ENCODE measurements at places on chromosomes 12 and 14.

DNA sequence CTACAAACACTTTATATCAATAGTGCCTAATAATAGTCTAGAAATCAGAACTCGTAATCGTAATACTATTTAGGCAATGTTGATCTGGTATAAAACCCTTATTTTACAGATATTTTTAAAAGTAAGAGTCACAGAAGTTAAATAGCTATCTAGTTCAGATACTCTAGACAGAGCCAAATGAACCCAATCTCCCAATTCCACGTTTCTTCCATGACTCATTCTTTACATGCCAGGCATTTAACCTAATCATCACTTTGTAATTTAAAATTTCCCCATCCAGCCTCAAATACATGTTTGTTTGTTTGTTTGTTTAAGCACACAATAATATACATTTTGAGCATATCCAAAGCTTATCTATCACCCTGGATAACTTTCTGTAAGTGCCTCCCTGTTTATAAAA lies 36.4 kb upstream of the GARIN6 start:
- H3K36me3 ChIP-seq, result no peaks in the 10 kb centered on the region
- H3K27ac ChIP-seq, result no peak overlapping the region
- no peak overlapping the region for H3K4me3 ChIP-seq
- H3K27me3 ChIP-seq, result no peaks in the 10 kb centered on the region
- no peaks in the 10 kb centered on the region for H3K4me1 ChIP-seq

DNA sequence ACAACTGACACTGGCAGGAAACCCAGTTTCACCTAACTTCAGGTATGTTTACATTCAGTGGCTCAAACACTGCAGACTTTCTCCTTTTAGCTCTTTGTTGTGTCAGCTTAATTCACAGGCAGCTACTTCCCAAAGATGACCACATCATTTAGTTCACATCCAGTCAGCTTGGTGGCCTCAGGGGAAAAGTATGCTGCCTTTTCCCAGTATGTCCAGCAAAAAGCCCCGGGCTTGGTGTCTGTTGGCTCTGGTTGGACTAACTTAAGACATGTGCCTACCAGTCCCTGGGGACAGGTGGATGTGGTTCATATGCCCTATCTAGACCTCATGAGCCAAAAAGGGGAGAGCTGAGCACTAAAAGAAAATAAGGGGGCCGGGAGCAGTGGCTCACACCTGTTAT lies 56.4 kb downstream of the GOLGA5 start:
- H3K27ac ChIP-seq, result peak overlapping the region; percentile 48
- H3K36me3 ChIP-seq, result no peaks in the 10 kb centered on the region
- H3K27me3 ChIP-seq, result no peaks in the 10 kb centered on the region

GRCh38 chr14:61277232-61277631 lies 3.9 kb downstream of the TMEM30B start:
- no peak overlapping the region for H3K27ac ChIP-seq
- no peaks in the 10 kb centered on the region for H3K27me3 ChIP-seq
- no peak overlapping the region for H3K4me3 ChIP-seq
- H3K36me3 ChIP-seq, result no peaks in the 10 kb centered on the region
- DNase-seq, result no peak

DNA sequence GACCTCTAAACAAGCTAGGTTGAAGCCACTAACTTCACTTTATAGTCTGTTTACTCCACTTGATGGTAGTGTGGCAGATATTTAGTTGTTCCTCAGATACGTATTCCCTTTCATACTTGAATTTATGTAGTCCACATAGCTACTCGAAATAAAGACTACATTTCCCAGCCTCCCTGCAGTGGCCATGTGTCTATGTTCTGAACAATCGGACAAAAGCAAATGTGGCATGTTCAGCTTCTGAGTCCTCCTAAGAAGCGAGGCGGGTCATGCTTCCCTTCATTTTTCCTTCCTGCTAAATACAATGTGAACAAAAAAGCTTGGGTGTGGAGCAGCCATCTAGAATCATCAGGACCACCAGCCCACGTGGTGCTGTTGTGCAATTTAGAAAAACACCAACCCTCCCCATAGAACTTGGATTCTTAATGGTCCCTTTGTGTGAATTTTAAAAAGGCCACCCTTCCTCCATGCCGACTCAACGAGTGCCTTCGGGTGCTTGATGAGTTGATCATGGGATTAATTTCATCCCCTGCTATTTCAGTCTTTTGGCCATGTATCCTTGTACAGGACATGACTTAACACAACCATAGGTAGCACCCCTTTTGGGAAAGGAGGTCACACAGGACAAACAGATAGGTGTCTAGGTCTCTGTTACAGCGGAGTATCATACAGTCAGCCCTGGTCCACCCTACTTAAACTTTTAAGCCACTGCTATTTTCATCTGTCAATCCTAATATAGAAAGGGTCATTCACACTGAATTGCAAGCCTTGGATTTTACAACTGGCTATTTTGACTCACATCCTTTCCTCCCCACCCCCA lies 60.7 kb downstream of the ZFC3H1 start:
- no peak for DNase-seq
- no peak overlapping the region for H3K27ac ChIP-seq
- no peak overlapping the region for H3K4me3 ChIP-seq
- H3K27me3 ChIP-seq, result no peaks in the 10 kb centered on the region
- no peaks in the 10 kb centered on the region for H3K36me3 ChIP-seq
- no peaks in the 10 kb centered on the region for H3K4me1 ChIP-seq

GRCh38 chr12:28603239-28603638 lies 413.0 kb downstream of the CCDC91 start:
- no peak overlapping the region for H3K27ac ChIP-seq
- H3K4me3 ChIP-seq, result no peak overlapping the region
- no peaks in the 10 kb centered on the region for H3K36me3 ChIP-seq
- H3K4me1 ChIP-seq, result no peaks in the 10 kb centered on the region
- H3K27me3 ChIP-seq, result no peaks in the 10 kb centered on the region

- H3K36me3 ChIP-seq, result no peaks in the 10 kb centered on the region
- H3K4me1 ChIP-seq, result peaks cover 24% of the 10 kb centered on the region
- H3K27ac ChIP-seq, result peak overlapping the region; percentile 21
- no peak for DNase-seq
Observed at GRCh38 chr14:77183896-77184295, 2.3 kb downstream of the TMEM63C start.

GRCh38 chr12:113222730-113223531 lies 1.7 kb downstream of the TPCN1 start:
- no peaks in the 10 kb centered on the region for H3K36me3 ChIP-seq
- DNase-seq, result no peak
- no peaks in the 10 kb centered on the region for H3K4me1 ChIP-seq
- peak overlapping the region; percentile 59 for H3K27ac ChIP-seq

GRCh38 chr12:127381043-127381668 lies 885.8 kb upstream of the TMEM132C start:
- peak; percentile 44 for DNase-seq
- H3K4me1 ChIP-seq, result no peaks in the 10 kb centered on the region
- H3K27ac ChIP-seq, result no peak overlapping the region
- H3K36me3 ChIP-seq, result no peaks in the 10 kb centered on the region

GRCh38 chr12:505221-505620 lies 45.5 kb downstream of the B4GALNT3 start:
- no peaks in the 10 kb centered on the region for H3K4me1 ChIP-seq
- no peaks in the 10 kb centered on the region for H3K36me3 ChIP-seq
- H3K27me3 ChIP-seq, result no peaks in the 10 kb centered on the region
- DNase-seq, result no peak
- no peak overlapping the region for H3K4me3 ChIP-seq
- H3K27ac ChIP-seq, result no peak overlapping the region

DNA sequence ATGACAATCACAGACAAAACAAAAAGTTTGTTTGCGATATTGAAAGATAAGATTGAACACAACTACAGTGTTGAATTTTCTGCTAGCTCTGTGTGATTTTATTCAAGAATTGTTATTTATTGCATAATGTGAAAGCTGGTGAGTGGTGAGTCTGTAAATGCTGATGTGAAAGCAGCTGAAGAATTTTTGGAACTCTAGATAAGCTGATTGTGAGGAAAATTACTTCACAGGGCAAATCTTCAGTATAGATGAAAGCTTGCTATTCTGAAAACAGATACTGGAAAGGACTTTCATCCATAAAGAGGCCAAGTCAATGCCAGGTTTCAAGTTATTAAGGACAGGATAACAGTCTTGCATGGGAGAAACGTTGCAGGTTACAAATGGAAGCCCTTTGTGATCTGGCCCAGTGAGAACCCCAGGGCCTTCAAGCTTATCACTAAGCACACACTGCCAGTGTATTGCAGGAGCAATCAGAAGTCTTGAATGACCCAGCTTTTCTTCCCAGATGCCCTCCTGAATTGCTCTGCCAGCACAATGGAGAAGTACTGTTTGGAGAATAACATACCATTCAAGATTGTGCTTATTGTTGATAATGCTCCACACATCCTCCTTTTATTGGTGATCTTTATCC lies 153.7 kb downstream of the PCNX1 start:
- no peaks in the 10 kb centered on the region for H3K27me3 ChIP-seq
- DNase-seq, result no peak
- H3K4me1 ChIP-seq, result no peaks in the 10 kb centered on the region
- H3K36me3 ChIP-seq, result no peaks in the 10 kb centered on the region

- DNase-seq, result no peak
- H3K4me1 ChIP-seq, result no peaks in the 10 kb centered on the region
- no peaks in the 10 kb centered on the region for H3K27me3 ChIP-seq
- no peaks in the 10 kb centered on the region for H3K36me3 ChIP-seq
- H3K27ac ChIP-seq, result no peak overlapping the region
- H3K4me3 ChIP-seq, result no peak overlapping the region
Observed at GRCh38 chr12:130825771-130826150, 13.3 kb downstream of the STX2 start.

DNA sequence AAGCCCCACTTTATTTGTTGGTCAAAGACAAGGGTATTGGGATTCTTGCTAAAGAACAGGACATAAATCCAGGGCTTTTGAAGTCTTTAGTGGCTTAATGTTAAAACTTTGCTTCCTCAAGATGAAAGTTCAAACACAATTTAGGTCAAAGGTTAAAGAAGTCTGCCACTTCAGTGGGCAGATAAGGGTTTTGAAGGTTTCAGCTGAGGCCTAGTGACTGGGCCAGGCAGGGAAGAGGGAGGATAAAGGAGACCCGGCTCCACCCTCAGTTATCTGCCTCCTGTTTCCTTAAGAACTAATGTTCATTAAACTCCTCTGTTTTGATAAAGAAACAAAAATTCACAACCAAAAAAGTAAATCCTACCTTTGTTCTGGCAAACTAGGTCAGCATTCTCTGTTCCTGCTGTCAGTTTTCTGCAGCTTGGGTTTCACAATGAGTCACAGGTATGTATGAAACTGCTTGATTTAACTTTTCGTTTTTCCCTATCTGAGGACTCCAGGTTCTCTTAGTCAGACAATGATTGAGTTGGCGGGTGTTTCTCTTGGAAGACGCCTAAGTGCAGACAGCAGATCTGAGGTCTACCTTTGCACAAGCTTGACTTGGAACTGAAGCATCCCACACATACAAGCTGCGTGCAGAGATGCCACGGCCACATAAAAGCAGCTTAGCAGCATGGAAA lies 208.3 kb downstream of the EXOC5 start:
- no peaks in the 10 kb centered on the region for H3K27me3 ChIP-seq
- H3K36me3 ChIP-seq, result no peaks in the 10 kb centered on the region
- H3K4me3 ChIP-seq, result peak overlapping the region; percentile 12

DNA sequence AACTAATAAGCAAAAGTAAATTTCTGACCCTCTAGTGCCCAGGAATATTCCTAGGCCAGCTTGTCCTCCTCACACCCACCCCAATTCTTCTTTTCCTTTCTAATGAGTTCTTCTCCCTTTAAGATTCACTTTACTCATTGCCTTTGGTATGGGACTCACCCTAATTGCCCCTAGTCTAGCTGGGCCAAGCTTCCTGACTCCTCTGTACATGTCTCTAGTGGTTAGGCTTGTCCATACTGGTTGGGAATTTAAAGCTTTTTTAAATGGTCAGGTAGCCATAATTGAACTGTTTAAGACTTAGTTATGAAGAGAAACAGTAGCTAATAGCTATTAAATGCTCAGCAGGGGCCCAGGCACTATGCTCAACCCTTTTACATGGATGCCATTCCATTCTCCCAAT lies 248.2 kb downstream of the C12orf42 start:
- no peaks in the 10 kb centered on the region for H3K4me1 ChIP-seq
- H3K36me3 ChIP-seq, result no peaks in the 10 kb centered on the region
- DNase-seq, result no peak
- H3K27me3 ChIP-seq, result no peaks in the 10 kb centered on the region
- H3K4me3 ChIP-seq, result no peak overlapping the region
- H3K27ac ChIP-seq, result no peak overlapping the region

GRCh38 chr14:61109288-61109687 lies 128.2 kb downstream of the SLC38A6 start:
- no peak overlapping the region for H3K27ac ChIP-seq
- DNase-seq, result no peak
- no peak overlapping the region for H3K4me3 ChIP-seq
- H3K27me3 ChIP-seq, result no peaks in the 10 kb centered on the region
- no peaks in the 10 kb centered on the region for H3K36me3 ChIP-seq
- no peaks in the 10 kb centered on the region for H3K4me1 ChIP-seq

DNA sequence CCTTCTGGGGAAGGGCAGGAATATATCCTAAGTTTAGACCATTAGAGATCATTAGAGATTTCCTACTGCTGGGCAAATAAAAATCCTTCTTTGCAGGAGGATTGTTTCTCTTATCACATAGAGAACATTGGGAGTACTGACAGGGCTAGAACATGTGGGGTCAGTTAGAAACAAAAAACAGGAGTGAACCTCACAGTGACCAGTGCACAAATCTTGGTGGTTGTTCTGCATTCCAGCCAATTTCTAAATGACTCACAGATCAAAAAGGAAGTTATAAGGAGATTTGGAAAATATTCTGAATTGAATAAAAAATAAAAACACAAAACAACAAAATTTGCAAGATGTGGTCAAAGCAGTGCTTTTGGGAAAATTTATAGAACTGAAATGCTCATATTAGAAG lies 118.8 kb downstream of the LLPH start:
- no peaks in the 10 kb centered on the region for H3K27me3 ChIP-seq
- H3K27ac ChIP-seq, result no peak overlapping the region
- H3K4me3 ChIP-seq, result no peak overlapping the region
- no peaks in the 10 kb centered on the region for H3K36me3 ChIP-seq

DNA sequence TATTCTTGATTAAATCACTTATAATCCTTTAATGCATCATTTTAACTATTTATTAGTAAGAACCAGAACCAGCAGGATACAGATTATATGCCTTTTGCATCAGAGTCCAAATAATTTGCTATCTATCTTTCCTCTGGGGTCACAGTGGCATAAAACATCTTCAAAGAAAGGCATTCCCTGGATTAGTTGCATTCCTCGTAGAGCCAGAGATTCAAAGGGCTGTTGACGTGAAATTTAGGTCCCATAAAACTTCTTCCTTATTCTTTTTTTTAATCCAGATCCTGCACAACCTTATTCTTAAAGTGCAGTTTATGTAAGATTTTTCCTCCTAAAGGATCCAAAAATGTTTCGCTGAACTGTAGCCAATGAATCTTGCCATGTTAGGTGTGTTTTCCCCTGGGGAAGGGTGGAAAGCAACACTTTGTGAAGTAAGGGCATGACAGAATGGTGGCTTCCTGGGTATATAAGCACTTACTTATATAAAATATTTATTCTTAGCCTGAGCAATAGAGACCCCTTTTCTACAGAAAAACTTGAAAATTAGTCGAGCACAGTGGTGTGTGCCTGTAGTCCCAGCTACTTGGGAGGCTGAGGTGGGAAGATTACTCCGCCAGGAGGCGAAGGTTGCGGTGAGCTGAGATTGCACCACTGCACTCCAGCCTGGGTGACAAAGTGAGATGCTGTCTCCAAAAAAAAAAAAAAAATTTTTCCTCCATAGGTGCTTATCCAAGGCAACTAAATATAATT lies 208.7 kb downstream of the PCNX1 start:
- no peak overlapping the region for H3K4me3 ChIP-seq
- H3K27ac ChIP-seq, result no peak overlapping the region
- DNase-seq, result no peak
- no peaks in the 10 kb centered on the region for H3K4me1 ChIP-seq
- no peaks in the 10 kb centered on the region for H3K27me3 ChIP-seq
- H3K36me3 ChIP-seq, result no peaks in the 10 kb centered on the region

- DNase-seq, result no peak
- peaks cover 13% of the 10 kb centered on the region for H3K4me1 ChIP-seq
- no peak overlapping the region for H3K27ac ChIP-seq
Observed at GRCh38 chr12:53504004-53504920, 3.0 kb downstream of the NPFF start.
